ENCODE measurements at places on chromosomes 7 and 10.

GRCh38 chr7:46360296-46360695 is 439.2 kb upstream of the IGFBP3 start:
- DNase-seq: no peak

DNA sequence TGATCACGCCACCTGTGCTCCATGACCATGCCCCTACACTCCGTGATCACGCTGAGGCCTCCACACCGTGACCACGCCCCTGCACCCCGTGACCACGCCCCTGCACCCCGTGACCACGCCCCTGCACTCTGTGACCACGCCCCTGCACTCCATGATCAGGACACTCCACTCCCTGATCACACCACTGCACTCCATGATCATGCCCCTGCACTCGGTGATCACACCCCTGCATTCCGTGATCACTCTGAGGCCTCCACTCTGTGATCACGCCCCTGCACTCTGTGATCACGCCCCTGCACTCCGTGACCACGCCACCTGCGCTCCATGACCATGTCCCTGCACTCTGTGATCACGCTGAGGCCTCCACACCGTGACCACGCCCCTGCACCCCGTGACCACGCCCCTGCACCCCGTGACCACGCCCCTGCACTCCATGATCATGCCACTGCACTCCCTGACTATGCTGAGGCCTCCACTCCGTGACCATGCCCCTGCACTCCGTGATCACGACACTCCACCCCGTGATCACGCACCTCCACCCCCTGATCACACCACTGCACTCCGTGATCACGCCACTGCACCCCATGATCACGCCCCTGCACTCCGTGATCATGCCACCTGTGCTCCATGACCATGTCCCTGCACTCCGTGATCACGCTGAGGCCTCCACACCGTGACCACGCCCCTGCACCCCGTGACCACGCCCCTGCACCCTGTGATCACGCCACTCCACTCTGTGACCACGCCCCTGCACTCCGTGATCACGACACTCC is 27.7 kb downstream of the STK32C start:
- no peak for DNase-seq

DNA sequence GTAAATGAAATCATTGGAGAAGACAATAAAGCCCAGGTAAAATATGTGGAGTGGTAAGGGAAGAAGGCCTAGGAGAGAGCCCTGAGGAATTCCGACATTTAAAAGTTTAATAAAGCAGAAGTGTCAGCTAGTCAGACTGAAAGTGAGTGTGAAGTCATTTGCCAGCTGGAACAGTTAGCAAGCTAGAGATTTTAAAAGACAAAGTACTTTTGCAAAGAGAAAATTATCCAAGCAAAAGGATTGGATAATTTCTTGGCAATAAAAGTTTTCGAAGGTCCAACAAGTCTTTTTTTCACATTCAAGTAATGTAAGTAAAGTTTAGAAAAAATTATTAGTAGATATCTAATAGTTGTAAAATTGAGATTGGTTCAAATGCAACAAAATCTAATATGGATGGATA is 27.1 kb upstream of the SEMA3C start:
- no peak for DNase-seq

GRCh38 chr10:132372516-132373095 is 24.4 kb upstream of the PWWP2B start:
- DNase-seq: no peak

GRCh38 chr10:100046021-100046486 is 35.6 kb downstream of the CPN1 start:
- DNase-seq: peak; percentile 40

DNA sequence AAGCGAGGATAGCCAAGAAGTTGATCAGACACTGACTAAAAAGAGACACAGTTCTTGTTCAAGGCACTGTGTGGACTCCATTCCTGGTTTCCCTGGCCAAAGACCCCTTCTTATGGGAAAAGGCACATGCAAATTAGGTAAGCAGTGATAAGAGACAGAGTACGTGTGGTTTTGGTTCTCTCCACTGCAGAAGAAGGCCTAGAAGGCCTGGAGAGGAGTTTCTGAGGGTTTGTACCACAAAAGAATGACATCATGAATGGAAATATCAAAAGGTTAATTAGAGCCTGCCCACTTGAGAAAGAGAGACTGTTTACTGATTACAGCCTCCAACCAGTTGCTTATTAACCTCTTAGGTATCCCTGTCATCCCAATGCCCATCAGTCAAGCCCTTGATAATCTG is 137.5 kb downstream of the ZNF365 start:
- no peak for DNase-seq

- DNase-seq: peak; percentile 75
These were observed 1.8 kb upstream of the CCDC6 start for GRCh38 chr10:59907918-59908807.
